Esophagus mucosa (tissue), 1 donor: ENCODE measurements at places on chromosomes 3 and 15. TPM values are rescaled to one million over a fixed set of nuclear protein-coding genes. Genes with fewer than 3 reads are reported as not detected.

DNA sequence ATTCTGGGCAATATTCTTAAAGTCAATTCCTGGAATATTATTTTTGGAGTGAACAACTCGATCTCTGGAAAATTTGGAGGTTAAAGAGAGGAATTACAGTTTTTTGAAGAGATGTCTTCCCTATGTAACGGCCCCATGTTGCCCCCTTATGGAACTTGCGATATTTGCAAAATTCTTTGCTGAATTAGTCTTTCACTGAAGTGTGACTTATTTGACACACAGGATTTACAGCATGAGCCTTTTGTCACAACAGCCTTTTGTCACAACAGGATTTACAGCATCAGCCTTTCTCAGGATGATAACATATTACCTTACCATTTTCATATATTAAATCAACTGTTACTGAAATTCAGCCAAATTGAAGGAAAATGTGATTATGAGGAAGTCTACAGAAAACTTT, 37.8 kb upstream of the SPTSSB start:
- peak; percentile 70 for ATAC-seq

DNA sequence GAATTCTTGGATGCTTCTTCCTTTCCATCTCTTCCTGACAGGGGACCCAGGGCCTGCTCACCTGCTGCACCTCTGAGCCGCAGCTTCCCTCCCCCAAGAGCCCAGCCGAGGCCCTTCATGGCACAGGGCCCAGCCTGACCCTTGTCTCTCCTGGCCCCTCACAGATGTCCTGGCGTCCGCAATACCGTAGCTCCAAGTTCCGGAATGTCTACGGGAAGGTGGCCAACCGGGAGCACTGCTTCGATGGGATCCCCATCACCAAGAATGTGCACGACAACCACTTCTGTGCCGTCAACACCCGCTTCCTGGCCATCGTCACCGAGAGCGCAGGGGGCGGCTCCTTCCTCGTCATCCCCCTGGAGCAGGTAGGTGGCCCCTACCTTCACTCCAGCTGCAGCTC, 66.2 kb downstream of the CORO2B start:
- ATAC-seq: no peak

Gene SLC28A2
- total RNA-seq: not detected

DNA sequence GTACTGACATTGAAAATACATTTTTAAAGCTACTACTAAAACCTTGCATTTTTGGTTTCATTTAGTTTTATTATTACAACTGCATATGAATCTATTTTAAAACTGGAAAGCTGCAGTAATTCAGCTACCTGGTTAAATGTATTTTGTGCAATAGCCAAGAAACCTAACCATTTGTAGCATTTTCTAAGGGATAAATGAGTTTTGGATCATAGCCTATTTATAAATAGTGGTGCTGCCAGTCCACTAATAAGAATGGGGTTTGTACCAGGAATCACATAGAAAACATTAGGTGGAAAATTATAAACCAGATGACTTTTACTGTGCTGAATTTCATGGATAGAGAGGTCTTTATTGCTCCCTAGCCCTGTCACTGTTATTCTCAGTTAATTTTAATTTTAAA, 454.7 kb downstream of the DIPK2A start:
- no peak for ATAC-seq

Gene DUOXA2
- 10.4 TPM for total RNA-seq

- no peak for ATAC-seq
Observed at GRCh38 chr15:27482287-27482686, 511.3 kb downstream of the GABRG3 start.

- peak; percentile 72 for ATAC-seq
Observed at GRCh38 chr3:196643201-196643749, 3.8 kb downstream of the NRROS start.

- ATAC-seq: peak; percentile 54
Observed at GRCh38 chr15:91021516-91022074, 799 bp downstream of the VPS33B start.

DNA sequence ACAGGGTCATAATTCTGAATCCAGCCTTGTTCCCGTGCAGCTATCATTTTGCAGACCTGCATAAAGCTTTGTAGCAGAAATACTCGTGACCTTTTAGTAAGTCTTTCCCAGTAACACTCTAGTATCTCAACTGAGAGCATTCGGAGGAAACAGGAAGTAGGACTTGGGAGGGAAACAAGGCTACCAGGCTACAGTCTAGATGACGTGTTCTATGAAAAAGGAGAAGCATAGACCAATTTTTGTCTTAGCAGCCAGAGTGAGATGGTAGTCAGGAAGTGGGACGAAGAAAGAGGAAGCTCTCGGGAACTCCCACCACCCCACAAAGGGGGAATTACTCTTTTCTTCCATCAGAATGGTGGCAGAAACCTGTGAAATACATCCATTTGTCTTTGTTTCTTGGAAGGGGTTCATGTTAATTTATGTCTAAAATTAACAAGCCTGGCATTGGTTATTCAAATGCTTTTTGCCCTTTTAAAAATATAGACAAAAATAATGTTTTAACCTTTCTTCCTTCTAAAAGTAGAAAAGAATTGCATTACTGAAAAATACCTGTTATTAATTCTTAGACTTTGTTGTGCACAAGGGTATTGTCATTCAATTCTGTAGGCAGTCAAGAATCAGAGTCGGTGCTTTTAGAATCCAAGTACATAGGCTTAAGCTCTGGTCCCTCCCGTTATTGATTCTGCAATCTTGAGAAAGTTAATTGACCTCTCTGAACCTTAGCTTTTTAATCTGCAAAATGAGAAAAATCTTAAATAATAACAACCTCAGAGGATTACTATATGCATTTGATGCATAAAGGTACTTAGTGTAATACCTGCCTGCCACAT, 1.6 kb upstream of the SUCNR1 start:
- ATAC-seq: peak; percentile 31
